Activated CD4-positive, alpha-beta T cell treated with anti-CD3 and anti-CD28 coated beads, Interleukin-10, Interleukin-2, amounts not matched to agents 100 ng/mL and 50 ng/mL, durations not matched to agents 16 hours and 8 hours (primary cell): ENCODE measurements at places on chromosomes 2 and 18.

DNA sequence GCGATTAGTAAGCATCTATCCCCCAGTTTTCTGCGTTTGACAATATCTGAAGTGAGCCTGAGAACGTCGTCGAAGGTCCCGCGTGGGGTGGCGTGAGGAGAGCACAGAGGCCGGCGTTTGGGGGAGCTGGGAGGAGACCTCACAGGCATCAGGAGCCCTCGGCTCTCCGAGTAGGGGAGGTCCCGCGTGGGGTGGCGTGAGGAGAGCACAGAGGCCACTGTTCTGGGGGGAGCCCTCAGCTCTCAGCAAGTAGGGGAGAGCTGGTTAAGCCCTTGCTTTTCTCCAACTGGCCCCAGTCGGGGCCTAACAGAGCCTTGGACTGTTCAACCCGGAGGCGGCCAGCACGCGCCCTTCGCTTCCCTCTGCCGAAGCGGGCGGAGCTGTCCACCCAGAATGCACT, 134.3 kb downstream of the NFATC1 start:
- DNase-seq: no peak

DNA sequence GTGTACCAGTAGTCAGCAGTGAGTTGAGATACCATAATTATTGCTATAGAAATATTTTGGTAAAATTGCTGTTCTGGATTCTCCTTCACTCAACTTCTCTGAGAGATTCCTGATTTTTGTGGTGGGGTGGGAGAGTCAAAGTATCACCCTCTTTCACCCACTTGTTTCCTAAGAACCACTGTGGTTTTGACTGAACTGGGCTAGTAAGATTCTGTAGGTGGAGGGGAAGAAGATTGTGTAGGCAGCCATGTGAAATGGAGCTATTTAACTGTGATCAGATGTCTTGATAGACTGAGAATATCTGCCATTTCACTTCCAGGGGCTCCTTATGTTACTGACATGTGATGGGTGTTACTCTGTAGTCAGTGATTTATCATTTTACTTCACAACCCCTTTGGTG, 45.3 kb downstream of the BIRC6 start:
- DNase-seq: no peak

DNA sequence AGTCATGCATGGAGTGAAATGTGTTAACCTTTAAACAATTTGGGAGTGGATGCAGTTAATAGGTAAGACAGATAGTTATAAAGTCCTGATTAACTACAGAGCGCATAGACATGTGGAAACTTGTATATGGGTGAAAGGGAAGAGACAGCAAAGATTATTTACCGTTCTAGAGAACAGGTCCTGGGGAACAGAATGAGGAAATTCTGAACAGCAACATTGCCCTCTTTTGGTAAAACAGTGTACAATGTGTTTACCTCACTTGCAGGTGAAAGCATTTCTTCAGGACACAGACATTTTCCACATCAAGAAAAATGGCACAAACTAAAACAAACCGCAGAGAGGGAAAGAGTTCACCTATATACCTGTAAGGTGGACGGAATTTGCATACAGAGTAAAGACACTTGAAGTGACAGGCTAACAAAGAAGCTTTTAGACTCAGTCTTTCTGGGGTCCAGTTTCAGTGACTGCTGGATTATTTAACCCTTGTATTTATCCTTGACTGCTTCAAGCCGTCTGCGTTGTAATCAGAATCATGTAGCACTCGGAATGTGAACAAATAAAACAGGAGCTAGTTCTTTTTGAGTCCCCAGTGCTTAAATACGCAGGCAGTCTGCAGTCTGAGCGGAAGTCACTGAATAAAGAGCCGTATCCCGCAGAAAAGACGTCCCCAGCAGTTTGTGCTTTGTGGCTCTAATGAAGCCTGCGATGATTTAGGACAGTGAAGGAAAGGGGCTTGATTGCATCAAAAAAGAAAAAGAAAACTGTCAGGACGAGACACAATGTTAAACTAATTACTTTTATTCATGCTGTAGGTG, 364.8 kb upstream of the GALNT5 start:
- DNase-seq: peak; percentile 44

GRCh38 chr2:50820176-50820575, 211.8 kb downstream of the NRXN1 start:
- no peak for DNase-seq

GRCh38 chr18:23421277-23421676, 31.8 kb upstream of the RIOK3 start:
- DNase-seq: no peak

GRCh38 chr2:109027702-109028101, 38.7 kb upstream of the EDAR start:
- DNase-seq: no peak

DNA sequence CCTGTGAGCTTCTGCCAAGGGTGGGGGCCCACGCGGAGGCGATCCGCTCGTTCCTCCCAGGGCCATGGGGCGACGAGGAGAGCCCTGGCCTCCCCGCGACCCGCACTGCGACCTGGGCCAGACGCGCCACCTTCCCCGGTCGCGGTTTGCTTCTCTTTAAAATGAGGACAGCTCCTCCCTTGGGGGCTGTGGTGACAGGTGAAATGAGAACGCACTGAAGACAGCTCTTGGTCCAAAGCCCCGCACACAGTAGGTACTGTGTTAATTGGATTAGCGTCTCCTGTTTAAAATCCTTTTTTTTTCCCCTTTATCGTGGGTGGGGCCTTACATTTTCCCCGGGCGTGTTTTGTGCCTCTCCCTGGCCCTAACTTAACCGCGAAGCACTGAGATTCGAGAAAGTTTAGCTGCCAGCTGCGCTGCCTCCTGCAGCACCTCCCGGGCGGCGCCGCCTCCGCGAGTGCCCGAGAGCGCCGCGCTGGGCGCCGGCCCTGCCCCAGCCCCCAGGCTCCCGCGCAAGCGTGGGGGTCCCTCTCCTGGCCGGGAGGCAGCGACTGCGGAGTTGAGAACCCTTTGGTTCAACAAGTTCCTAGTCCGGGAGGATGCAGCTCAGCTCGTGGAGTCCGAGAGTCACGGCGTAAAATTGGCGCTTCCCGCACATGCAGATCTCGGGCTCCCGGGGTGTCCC, 1.1 kb downstream of the HPCAL1 start:
- peak; percentile 54 for DNase-seq

GRCh38 chr18:7049951-7050350, 67.6 kb downstream of the LAMA1 start:
- no peak for DNase-seq

DNA sequence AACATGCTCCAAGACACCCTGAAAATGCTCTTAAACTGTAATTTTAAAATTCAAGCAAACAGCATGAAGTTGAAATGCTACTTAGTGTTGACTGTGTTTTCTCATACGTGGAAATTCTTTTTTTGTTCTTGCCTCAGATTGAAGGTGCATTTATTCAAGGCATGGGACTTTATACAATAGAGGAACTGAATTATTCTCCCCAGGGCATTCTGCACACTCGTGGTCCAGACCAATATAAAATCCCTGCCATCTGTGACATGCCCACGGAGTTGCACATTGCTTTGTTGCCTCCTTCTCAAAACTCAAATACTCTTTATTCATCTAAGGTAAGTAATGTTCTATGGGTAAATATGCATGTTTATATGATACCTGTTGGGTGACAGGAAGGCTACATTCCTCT, 82.7 kb downstream of the AOX1 start:
- no peak for DNase-seq

- no peak for DNase-seq
Measured at GRCh38 chr2:41475959-41476358, 571.9 kb upstream of the PKDCC start.

- DNase-seq: no peak
Measured at GRCh38 chr2:98564541-98565132, 43.7 kb downstream of the COA5 start.

- no peak for DNase-seq
Measured at GRCh38 chr2:550860-551567, 126.2 kb downstream of the TMEM18 start.

DNA sequence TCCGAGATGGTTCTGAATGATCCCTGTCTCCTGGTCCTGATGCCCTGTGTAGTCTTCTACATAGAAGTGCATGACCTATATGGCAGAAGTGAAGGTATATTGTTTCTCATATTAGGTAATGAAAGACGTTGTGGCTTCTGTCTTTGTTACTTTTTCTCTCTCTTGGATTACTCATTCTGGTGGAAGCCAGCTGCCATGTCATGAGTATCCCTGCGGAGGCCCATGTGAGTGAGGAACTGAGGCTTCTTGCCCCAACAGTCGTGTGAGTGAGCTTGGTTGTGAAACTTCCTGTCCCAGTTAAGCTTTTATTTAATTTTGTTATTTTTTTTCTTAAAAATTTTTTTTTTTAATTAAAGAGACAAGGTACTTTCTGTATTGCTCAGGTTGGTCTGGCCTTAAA, 134.7 kb downstream of the UBR3 start:
- DNase-seq: no peak

DNA sequence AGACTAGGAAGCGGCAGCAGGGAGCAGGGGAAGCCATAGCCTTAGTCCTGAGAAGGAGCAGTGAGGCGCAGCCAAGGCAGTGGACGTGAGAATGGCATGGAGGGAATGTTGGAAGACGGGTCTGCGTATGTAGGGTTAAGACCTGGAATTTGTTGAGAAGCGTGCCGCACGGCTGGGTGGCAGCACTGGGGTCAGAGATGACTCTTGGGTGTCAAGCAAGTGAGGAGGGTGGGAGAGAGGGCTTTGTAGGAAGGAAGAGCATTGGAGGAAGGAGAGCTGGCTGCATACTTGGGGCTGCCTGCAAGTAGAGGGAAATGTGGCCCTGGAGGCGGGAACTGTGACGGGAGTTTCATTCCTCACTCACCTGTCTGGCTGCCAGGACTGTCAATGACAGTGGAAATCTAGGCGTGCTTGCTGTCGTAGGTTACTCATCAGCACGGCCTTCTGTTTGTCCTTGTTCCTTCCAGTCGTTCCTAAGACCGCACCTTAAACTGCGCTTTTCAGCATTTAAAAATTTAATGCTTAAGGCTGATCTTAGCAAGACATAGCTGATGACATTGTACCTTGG, 108.0 kb downstream of the ITGB1BP1 start:
- no peak for DNase-seq

DNA sequence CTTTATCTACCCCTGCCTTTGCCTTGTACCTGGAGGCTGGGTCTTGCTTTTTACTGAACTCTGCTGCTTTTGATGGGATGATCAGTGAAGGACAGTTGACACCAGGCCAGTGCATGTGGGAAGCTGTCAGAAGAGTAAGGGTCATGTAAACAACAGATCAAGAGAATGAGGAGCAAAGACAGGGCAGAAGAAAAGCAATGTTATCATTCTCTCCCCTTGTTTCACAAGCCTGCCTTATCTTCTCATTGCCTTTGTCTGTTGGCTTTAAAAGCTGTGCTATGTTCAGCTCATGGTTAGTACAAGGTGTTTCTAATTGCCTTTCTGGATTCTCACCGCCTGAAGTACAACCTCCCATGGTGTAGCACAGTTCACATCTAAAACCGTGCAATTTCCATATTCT, 27.6 kb downstream of the LYPD1 start:
- DNase-seq: no peak

GRCh38 chr2:159926695-159927094, 128.7 kb upstream of the CD302 start:
- no peak for DNase-seq

DNA sequence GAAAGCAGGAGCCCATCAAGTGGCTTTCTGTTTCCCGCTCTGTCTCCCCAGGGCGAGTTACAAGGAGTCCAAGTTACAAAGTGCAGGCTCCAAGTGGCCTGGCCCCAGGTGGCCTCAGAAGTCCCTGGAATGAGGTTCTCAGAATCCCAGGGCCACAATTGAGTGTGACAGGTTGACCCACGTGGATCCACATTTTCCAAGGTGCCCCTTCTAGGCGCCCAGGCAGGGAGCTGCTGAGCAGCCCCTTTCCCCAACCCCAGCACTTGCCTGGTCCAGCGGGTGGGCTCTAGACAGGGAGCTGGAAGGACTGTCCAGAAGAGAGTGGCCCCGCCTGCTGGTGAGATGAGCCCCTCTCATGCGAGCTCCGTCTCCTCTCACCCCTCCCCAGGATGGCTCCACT, 253.4 kb downstream of the CYP26B1 start:
- DNase-seq: no peak

DNA sequence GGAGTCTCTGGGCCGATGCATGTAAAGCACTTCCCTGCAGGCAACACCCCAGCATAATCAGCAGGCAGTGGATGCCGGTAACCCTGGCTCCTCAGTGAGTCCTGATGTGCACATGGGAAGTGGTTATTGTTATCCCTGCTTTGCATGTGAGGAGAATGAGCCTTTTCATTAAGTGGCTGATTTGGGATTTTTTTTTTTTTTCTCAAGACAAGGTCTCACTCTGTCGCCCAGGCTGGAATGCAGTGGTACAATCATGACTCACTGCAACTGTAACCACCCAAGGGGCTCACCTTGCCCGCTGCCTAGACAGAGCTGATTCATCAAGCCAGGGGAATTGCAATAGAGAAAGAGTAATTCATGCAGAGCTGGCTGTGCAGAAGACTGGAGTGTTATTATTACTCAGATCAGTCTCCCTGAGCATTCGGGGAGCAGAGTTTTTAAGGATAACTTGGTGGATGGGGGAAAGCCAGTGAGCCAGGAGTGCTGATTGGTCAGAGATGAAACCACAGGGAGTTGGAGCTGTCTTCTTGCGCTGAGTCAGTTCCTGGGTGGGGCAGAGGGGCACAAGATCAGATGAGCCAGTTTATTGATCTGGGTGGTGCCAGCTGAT, 95.4 kb downstream of the SOCS6 start:
- DNase-seq: peak; percentile 32

DNA sequence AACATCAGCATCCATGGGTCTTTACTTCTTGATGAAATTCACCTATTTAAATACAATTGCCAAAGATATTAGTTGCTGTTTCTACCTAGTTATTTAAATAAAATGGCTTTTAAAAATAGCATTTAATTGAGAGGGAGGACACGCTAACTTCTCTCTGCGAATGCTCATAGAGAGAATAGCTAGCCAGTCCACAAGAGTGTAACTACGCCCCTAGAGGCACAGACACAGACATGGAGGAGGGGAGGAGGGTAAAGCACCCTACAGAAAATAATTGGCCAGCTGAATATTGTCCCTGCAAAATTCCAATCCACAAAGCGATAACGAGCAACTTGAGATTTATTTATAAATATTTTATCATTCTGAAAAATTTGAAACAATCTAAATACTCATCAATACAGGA, 97.0 kb upstream of the PAPOLG start:
- no peak for DNase-seq

- no peak for DNase-seq
Measured at GRCh38 chr18:43847164-43848091, 570.1 kb upstream of the SYT4 start.

- DNase-seq: no peak
Measured at GRCh38 chr2:6823111-6823510, 42.6 kb downstream of the CMPK2 start.

GRCh38 chr2:102005989-102006885, 14.5 kb downstream of the IL1R2 start:
- peak; percentile 66 for DNase-seq

DNA sequence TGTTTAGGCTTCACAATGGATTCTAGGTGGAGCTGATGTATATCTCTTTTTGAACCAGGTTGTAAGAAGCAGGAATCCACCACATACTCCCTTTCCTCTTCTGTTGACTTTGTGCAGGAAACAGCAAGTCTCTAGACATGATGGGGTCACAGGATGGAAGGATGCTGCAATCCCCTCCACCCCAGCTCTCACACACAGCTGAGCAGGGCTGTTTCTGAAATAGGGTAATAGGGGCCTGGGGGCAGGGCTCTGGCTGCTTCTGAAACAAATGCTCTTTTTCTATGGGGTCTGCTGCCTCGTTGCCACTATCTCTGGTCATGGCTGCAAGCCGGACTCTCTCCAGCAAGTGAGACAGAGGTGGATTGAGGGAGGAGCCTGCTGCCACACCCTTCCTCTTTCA, 148.9 kb downstream of the SOX11 start:
- no peak for DNase-seq
